ENCODE measurements at places on chromosomes 5 and 9.

- no peak overlapping the region for H3K4me3 ChIP-seq
- no peak overlapping the region for H3K27ac ChIP-seq
- no peaks in the 10 kb centered on the region for H3K36me3 ChIP-seq
- H3K27me3 ChIP-seq = no peaks in the 10 kb centered on the region
- no peak for DNase-seq
Measured at GRCh38 chr9:110738982-110739381, 70.4 kb downstream of the MUSK start.

- H3K27ac ChIP-seq = no peak overlapping the region
- no peaks in the 10 kb centered on the region for H3K36me3 ChIP-seq
- no peaks in the 10 kb centered on the region for H3K27me3 ChIP-seq
- no peaks in the 10 kb centered on the region for H3K4me1 ChIP-seq
Measured at GRCh38 chr5:157476702-157477408, 16.8 kb downstream of the NIPAL4 start.

DNA sequence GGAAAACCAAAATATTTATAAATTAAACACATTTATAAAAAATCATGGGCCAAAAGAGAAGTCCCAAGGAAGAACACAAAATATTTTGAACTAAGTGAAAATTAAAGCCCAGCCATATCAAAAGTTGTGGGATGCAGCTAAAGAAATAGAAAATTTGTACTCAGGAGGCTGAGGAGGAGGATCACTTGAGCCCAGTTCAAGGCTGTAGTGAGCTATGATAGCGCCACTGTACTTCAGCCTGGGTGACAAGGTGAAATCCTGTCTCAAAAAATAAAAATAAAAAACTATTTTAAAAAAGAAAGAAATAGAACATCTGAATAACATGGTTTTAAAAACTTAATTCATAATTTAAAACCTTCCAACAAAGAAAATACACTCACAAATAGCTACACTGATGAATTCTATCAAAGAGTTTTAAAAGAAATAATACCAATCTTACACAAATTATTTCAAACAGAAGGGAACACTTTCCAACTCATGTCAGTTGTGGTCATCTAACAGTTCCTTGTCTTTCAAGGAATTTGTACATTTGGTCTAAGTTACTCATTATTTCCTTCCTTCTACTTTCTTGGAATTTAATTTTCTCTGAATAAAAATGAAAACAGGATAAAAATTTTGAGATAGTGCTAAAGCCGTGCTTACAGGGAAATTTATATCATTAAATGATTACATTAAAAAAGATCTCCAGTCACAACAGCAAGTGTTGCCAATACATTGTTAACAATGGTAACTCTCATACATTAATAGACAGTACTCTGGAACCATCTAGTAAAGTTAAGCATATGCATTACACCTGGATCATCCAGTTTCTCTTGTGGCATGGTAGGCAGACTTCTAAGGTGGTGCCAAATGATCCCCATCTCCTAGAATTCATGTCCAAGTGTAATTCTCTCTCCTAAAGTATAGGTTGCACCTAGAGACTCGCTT lies 17.8 kb downstream of the PTBP3 start:
- H3K27ac ChIP-seq = no peak overlapping the region
- H3K4me1 ChIP-seq = no peaks in the 10 kb centered on the region
- H3K4me3 ChIP-seq = no peak overlapping the region
- no peaks in the 10 kb centered on the region for H3K36me3 ChIP-seq

GRCh38 chr9:88075506-88075905 lies 62.8 kb downstream of the SPATA31C2 start:
- H3K4me3 ChIP-seq = peak overlapping the region; percentile 79
- no peaks in the 10 kb centered on the region for H3K36me3 ChIP-seq
- no peaks in the 10 kb centered on the region for H3K4me1 ChIP-seq
- no peaks in the 10 kb centered on the region for H3K27me3 ChIP-seq
- no peak overlapping the region for H3K27ac ChIP-seq
